ENCODE measurements at places on chromosomes 7 and 10.

- DNase-seq: no peak
Measured at GRCh38 chr7:18901351-18901750, 216.1 kb downstream of the TWIST1 start.

- DNase-seq: no peak
Measured at GRCh38 chr7:134835463-134835823, 56.0 kb downstream of the CALD1 start.

GRCh38 chr7:149766135-149766675 lies 7.2 kb downstream of the ZNF467 start:
- DNase-seq: no peak

- DNase-seq: no peak
Measured at GRCh38 chr7:118040562-118040961, 143.4 kb upstream of the LSM8 start.

DNA sequence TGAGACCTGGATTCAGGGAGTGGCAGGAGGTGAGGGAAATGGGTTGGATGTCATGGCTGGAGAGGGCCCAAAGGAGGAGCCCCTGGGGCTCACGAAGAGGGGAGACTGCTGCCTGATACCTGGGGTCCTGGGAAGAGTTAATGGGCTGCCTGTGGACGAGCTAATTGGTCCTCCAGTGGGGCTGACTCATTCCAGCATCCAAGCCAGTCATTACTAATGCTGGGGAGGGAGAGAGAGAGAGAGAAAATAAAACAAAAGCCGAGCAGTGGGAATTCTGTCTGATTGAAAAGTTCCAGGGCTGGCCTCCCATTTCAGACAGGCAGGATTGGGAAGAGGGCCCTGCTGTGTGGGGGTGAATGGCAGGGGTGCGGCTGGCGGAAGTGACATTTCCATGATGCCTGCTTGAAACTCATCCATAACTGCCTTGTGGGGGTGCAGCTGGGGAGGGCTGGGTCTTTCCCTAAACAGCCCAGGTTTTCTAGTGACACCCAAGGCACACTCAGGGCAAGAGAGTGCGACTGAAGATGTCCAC lies 297.8 kb downstream of the RPS24 start:
- no peak for DNase-seq

- DNase-seq: no peak
Measured at GRCh38 chr10:125201108-125201524, 40.8 kb upstream of the CTBP2 start.

- no peak for DNase-seq
Measured at GRCh38 chr10:116158036-116158435, 115.0 kb downstream of the GFRA1 start.

DNA sequence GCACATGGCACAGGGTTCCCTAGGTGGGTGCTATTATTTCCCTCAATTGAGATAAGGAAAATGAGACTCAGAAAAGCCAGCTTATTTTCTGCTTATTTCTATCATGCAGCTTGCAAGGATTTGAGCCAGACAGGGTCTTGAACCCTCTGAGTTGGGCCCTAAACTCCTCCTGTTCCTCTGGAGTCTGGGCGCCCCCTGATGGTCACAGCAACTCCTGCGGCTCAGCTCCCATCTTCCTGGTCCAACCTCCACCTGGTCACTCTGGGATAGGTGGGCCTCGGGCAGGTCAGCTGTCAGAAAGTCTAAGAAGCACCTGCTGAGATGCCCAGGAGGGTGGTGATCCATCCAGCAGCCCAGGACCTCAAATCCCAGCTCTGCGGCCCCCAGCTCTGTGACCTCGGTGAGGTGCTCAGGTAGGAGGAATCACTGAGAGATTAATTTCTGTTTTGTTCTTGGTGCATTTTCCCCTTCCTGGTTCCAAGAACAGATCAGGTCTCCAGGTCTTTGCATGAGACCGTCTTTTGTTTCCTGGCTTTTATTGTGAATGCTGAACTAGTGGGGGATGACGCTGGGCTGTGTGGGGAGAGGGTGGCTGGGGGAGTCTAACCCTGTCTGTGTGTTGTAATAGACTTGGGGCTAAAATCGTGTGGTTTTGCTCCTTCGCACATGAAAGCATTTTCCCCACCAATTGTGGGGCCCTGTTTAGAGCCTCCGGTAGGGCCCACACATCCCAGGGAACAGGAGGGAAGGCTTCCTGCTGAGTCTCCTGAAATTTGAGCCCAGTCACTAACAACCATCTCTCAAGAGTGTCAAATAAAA lies 32.8 kb downstream of the TMEM130 start:
- no peak for DNase-seq

GRCh38 chr7:134778941-134779740 lies at the start of gene CALD1:
CALD1 (plus strand) TSS chr7:134779634; CDS start chr7:134867734, 88,100 bp downstream.
- DNase-seq: no peak

DNA sequence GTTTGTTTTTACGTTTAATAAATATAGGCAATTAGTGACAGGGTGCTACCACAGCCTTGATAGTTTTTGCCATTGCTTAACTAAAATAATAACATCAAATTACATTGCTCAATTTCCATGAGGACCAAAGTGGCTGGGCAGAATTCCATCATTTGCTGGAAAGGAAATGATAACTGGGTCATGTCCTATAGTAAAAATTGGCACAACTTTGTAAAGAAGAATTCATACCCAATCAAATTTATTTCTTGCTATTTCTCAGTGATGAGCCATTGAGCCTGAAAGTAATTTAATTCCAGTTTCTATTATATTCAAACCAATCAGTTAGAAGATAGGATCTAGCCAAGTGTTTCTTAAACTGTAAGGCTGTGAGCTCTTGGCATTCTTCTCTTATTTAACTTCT lies 102.2 kb upstream of the CTTNBP2 start:
- no peak for DNase-seq

All from stimulated activated CD4-positive, alpha-beta T cell treated with anti-CD3 and anti-CD28 coated beads, Interleukin-4, amount 100 ng/mL, for 4 hours (primary cell).